ENCODE measurements at places on chromosomes 13 and 19. TPM values are rescaled to one million over a fixed set of nuclear protein-coding genes. Genes with fewer than 3 reads are reported as not detected.

GRCh38 chr19:10095948-10096614 lies 6.4 kb downstream of the ANGPTL6 start:
- H3K4me3 ChIP-seq, result peak overlapping the region; percentile 20
- H3K27me3 ChIP-seq, result no peaks in the 10 kb centered on the region
- H3K27ac ChIP-seq, result peak overlapping the region; percentile 84
- no peaks in the 10 kb centered on the region for H3K4me1 ChIP-seq
- peaks cover 26% of the 10 kb centered on the region for H3K36me3 ChIP-seq

DNA sequence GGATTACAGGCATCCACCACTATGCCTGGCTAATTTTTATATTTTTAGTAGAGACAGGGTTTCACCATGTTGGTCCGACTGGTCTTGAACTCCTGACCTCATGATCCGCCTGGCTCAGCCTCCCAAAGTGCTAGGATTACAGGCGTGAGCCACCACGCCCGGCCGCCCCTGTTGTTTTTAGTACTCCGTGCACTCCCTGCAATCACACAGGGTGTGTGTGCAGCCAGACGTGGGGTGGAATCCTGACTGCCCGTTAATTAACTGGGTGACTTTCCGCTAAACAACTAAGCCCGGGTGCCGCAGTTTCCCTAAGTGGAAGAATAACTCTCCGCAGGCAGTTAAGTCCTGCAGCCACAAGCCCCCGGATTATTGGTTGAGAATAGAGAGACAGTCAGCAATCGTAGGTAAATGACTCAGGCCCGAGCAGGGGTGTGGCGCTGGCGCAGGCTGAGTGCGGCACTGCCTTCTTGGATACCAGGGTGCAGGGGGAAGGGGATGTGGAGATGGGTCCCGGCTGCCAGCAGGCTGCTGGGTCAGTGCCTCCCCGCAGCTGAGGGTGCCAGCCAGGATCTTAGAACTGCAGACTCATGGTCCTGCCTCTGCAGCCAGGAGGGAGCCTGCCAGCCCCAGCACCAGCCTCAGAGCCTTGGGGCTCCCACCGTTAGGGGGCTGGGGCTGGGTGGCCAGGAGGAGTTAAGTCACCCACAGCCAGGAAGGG lies 6.1 kb upstream of the FXYD3 start:
- H3K27ac ChIP-seq, result no peak overlapping the region
- H3K27me3 ChIP-seq, result peaks cover 30% of the 10 kb centered on the region
- H3K4me3 ChIP-seq, result no peak overlapping the region
- ATAC-seq, result no peak
- H3K36me3 ChIP-seq, result no peaks in the 10 kb centered on the region
- H3K4me1 ChIP-seq, result no peaks in the 10 kb centered on the region

DNA sequence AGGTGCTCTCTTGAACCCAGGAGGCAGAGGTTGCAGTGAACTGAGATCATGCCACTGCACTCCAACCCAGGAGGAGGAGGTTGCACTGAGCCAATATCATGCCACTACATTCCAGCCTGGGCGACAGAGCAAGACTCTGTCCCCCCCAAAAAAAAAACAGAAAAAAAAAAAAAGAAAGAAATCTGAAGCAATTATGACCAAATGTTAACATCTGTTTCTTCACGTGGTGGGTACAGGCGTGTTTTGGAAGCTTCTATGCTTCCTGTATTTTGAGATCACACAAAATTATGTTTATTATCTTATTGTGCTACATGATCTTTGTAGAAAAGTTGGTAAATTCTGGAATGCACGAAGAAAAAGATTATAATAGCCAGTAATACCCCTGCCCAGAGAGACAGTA lies 2.7 kb upstream of the ACP5 start:
- no peak for ATAC-seq
- H3K27me3 ChIP-seq, result peaks cover 26% of the 10 kb centered on the region
- H3K4me3 ChIP-seq, result no peak overlapping the region
- H3K4me1 ChIP-seq, result peaks cover 4% of the 10 kb centered on the region
- no peak overlapping the region for H3K27ac ChIP-seq

FGF14 gene
- 2.0 TPM for total RNA-seq

GRCh38 chr19:4984438-4984990 lies 15.6 kb downstream of the KDM4B start:
- peak overlapping the region; percentile 2 for H3K27ac ChIP-seq
- H3K27me3 ChIP-seq, result no peaks in the 10 kb centered on the region
- no peak for ATAC-seq
- H3K36me3 ChIP-seq, result no peaks in the 10 kb centered on the region
- H3K4me1 ChIP-seq, result peaks cover 41% of the 10 kb centered on the region
- no peak overlapping the region for H3K4me3 ChIP-seq

GRCh38 chr19:20388706-20389225 lies 176.8 kb downstream of the ZNF737 start:
- no peak for ATAC-seq
- no peaks in the 10 kb centered on the region for H3K36me3 ChIP-seq
- H3K27me3 ChIP-seq, result no peaks in the 10 kb centered on the region
- H3K27ac ChIP-seq, result no peak overlapping the region

CYP4F2 gene
- total RNA-seq, result not detected

DNA sequence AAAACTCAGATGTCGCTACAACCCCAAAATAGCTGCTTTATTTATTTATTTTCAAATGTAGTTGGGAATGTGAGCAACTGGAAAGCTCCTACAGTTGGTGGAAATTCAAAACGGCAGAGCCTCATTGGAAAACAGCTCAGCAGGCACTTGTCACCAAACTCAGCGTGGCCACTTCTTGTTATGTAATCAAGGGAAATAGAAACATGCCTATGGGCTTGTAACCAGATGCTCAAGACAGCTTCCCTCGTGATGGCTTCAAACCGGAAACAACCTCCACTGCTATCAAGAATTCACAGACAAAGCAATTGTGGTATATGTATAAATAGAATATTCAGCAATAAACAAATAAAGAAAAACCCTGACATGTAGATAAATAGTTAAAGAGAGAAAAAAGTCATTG lies 627.8 kb upstream of the SLC10A2 start:
- no peaks in the 10 kb centered on the region for H3K27me3 ChIP-seq
- H3K36me3 ChIP-seq, result no peaks in the 10 kb centered on the region
- no peaks in the 10 kb centered on the region for H3K4me1 ChIP-seq
- no peak for ATAC-seq
- H3K4me3 ChIP-seq, result no peak overlapping the region

- H3K27ac ChIP-seq, result no peak overlapping the region
- no peaks in the 10 kb centered on the region for H3K27me3 ChIP-seq
- no peaks in the 10 kb centered on the region for H3K36me3 ChIP-seq
Observed at GRCh38 chr13:59404331-59404730, 759.4 kb downstream of the DIAPH3 start.

DNA sequence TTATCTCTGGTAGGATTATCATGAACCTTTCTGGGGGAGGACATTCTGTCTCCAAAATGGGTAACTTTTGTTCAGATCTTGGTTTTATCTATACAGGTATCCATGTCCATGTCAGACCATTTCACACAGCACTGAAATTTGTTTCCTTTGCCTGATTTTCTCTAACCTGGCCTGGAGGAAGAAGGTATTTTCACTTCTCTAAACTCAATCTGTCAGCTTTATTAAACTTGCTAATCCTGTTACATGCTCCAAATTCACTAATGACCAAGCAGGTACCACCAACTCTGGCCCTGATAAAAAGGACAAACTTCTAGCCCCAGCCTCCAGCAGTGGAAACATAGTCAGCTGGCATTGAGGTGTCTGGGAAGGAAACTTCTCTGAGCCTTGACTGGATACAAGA lies 234.4 kb downstream of the DNAJC15 start:
- no peaks in the 10 kb centered on the region for H3K4me1 ChIP-seq
- ATAC-seq, result no peak
- no peaks in the 10 kb centered on the region for H3K36me3 ChIP-seq
- no peaks in the 10 kb centered on the region for H3K27me3 ChIP-seq
- H3K4me3 ChIP-seq, result no peak overlapping the region
- H3K27ac ChIP-seq, result no peak overlapping the region

ADM5 gene
- total RNA-seq, result 1.3 TPM

PSG2 gene
- not detected for total RNA-seq

DNA sequence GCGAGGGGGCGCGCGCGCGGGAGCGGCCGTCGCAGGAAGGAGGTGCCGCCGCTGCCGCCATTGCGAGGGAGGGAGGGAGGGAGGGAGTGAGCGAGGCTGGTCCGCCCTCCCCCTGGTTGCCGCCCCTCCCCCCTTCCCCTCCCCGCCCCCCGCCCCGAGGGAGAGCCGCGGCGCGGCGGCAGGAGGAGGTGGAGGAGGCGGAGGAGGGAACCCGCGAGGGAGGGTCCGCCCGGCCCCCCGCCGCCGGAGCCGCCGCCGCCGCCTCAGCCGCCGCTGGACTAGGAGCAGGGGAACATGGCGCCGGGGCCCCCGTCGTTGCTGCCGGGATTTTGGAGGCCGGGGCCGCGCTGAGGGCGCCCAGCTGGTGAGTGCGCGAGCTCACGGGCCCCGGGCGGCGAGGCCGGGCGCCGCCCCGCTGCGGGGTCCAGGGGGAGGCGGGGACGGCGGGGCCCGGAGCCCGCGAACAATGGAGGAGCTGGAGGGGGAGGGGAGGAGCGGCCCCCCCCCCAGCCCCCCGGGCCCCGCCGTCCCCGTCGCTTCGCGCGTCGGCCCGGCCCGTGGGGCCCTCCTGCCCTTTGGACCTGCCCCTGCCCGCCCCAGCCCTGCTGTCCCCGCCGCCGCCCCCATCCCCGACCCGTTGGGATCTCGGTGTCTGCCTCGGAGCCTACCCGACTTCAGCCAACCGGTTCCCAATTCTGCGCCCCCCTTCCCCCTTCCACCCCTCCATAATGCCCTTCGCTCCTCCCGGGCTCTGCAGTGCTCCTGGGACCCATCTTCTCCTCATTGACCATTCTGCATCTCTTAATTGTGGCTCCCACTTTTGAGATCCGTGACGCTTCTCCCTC lies at the start of gene ARHGAP35:
TSS of gene ARHGAP35 (plus strand) at position 152 of the 845 bp plus-strand sequence. CDS start 57,679 bp downstream, outside the sequence.
- ATAC-seq, result peak; percentile 57
- H3K4me3 ChIP-seq, result peak within 1 kb of the TSS; percentile 65
- H3K36me3 ChIP-seq, result no peaks in the 10 kb centered on the region

PTH2 gene
- not detected for total RNA-seq

- no peak overlapping the region for H3K4me3 ChIP-seq
- H3K4me1 ChIP-seq, result no peaks in the 10 kb centered on the region
Observed at GRCh38 chr13:80900561-80900960, 559.6 kb upstream of the SPRY2 start.

- no peak overlapping the region for H3K4me3 ChIP-seq
- H3K4me1 ChIP-seq, result no peaks in the 10 kb centered on the region
- H3K27ac ChIP-seq, result no peak overlapping the region
- no peak for ATAC-seq
Observed at GRCh38 chr13:72530471-72530870, 197.0 kb downstream of the MZT1 start.
